ENCODE measurements at places on chromosomes 11 and 22.
A peak's percentile ranks its signal among the peaks of the same experiment; 100 is the strongest.

DNA sequence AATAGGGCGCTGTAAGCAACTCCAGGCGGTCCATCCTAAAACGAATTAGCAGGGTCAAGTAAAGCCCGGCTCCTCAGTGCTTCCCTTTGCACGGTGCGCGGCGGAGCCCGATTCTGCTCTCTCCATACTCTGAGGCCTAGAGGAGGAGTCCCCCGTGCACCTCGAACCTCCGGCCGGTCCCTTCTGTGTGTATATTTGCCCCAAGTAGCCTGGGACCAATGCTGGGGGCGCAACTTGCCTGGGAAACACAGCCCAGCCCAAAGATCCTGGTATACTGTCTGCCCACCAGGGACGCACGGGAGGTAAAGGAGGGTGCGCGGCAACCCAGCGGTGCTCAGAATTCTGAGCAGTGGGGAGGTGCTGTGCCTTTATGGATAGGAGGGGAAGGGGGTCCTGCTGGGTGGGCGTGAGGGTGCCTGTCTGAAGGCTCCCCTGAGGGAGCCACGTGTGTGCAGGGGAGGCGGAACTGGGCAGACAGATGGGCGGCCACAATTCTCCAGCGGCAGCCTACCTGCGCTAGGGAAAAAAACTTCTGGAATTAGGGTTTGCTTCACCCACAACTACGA lies 4.8 kb upstream of the TBX1 start:
- DNase-seq, result no peak

DNA sequence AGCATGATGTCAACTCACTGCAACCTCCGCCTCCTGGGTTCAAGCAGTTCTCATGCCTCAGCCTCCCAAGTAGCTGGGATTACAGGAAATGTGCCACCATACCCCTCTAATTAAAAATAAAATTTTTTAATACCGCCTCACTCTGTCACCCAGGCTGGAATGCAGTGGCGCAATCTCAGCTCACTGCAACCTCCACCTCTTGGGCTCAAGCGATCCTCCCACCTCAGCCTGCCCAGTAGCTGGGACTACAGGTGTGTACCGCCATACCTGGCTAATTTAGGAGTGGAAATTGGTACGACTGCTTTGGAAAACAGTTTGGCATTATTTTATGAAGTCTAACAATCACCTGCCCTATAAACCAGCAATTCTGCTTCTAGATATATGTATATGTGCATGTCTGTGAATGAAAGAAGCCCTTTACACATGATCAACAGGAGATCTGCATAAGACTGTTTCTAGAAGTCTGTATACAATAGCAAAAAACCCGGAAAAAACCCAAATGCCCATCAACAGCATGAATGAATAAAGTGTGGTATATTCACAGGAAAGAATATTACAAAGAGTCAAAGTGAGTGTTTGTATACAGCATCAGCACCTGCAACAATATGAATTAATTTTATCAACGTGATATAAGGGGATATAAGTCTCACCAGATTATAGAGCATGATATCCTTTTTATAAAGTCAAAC lies 16.0 kb downstream of the SLC35F2 start:
- DNase-seq, result no peak

GRCh38 chr11:2168286-2169004 lies 3.2 kb downstream of the TH start:
- DNase-seq, result no peak

DNA sequence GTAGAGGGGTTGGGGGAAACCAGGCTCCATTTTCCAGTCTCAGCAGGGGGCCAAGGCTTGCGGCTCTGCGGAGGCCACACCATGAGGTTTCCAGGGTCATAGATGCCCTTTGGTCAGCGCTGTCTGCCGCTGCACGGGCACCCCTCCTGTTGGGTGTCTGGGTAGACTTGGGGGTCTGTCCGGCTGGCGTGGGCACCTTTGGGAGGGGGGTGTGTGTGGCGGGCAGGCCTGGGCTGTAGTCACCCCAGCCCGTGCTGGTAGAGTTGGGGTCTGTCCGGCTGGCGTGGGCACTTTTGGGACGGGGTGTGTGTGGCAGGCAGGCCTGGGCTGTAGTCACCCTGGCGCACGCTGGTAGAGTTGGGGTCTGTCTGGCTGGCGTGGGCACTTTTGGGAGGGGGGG lies 18.6 kb downstream of the LSP1 start:
- no peak for DNase-seq

DNA sequence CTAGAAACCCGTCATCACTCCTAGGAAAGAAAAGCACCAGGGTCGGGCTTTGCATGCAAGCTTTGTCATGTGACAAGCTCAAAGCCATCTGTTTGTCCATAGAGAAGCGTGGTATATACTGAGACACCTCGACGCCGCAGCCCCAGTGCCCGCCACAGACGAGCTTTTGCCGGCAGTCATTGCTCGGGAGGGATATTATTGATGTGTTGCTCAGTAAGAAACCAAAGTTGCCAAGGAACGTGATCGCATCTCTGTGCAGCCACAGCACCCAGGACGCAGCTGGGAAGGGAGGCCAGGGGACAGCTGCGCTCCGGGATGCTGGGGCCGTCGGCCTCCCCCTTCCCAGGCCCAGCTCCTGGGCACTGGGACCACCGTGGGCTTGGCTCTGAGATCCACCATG lies 89.5 kb upstream of the KCNQ1OT1 start:
- DNase-seq, result no peak

DNA sequence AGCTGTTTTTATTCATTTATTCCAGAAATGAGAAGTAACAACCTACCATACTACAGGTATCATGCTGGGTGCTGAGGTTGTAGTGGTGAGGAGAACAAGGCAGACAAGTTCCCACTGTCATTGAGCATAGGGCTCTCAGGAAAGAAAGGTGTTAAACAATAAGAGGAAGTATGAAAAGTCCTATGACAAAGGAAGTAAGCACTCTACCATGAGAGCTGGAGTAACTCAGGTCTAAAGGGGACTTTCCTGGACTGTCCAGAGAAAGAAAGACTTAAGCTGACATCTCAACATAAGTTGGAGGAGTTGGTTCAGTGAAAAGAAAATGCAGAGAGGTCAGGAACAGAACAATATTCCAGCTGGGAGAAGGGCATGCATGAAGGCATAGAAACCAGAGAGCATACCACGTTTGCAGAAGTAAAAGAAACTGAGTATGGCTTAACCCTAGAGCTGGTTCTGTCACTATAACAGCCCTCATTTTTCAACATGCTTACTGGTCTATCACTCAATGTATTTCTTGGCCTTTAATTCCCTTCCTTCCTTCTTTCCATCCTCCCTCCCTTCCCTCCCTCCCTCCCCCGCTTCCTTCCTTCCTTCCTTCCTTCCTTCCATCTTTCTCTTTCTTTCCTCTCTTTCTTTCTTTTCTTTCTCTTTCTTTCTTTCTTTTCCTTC lies 137.8 kb upstream of the BDNF start:
- DNase-seq, result no peak

DNA sequence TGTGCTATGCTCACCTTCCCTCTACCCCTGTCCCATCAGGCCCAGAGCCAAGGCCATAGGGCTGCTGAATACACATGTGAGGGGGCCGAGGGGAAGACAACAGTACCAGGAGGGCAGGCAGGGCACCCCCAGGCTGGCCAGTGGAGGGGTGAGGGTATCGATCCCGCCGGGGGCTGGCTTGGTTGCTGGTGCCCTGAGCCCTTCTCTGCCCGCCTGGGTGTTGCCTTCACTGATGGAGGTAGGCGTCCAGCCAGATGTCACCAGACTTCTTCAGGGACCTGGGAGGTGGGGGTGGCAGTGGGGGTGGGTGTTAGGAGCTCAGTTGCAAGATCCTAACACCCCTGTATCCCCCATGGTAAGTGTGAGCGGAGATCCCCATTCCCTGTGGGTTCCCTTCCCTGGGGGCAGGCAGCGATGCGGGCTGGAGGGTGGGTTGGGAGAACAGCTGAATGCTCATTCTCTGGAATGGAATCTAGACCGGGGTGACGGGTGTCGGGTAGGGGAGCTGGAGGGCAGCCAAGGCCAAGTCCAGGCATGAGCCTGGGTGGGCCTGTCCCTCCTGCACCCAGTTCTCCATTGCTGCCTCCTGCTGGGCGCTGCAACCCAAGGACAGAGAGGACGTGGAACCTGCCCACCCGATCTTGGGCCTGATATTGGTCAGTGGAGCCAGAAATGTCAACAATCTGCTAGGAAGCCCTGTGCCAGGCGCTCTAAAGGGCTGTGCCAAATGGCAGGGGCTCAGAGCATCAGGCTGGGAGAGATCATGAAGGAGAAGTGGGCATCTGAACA lies 17.6 kb downstream of the FADS3 start:
- DNase-seq, result no peak

DNA sequence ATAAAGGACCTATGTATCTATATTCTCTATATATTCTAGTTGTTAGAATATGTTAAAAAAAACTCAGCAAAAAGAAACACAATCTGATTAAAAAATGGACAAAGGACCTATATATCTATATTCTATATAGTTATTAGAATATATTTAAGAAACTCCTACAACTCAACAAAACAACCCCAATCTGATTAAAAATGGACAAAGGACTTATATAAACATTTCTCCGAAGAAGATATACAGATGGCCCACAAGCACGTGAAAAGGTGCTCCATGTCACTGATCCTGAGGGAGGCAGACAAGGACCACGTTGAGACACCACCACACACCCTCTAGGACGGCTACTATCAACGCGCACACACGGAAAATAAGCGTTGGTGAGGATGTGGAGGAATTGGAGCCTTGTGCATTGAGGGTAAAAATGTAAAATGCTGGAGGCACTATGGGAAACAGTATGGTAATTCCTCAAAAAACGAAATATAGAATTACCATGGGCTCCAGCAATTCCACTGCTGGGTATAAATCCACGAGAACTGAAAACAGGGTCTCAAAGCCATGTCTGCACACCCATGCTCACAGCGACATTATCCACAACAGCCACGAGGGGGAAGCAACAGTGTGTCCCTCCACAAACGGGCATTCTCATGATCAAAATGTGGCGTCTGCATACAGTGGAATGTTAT lies 22.7 kb downstream of the YPEL1 start:
- peak; percentile 74 for DNase-seq

- DNase-seq, result peak; percentile 53
Observed at GRCh38 chr11:70397983-70398833, at the start of gene CTTN. Gene CTTN, plus strand, starts transcription at chr11:70398529. Its CDS starts 8,769 bp downstream, at chr11:70407298.

GRCh38 chr11:67269401-67270255 lies 3.4 kb downstream of the GRK2 start:
- peak; percentile 52 for DNase-seq

- DNase-seq, result no peak
Observed at GRCh38 chr11:128594226-128594625, 6.9 kb upstream of the ETS1 start.

All from inflammatory macrophage (primary cell).